ENCODE measurements at places on chromosomes 1 and 21.

DNA sequence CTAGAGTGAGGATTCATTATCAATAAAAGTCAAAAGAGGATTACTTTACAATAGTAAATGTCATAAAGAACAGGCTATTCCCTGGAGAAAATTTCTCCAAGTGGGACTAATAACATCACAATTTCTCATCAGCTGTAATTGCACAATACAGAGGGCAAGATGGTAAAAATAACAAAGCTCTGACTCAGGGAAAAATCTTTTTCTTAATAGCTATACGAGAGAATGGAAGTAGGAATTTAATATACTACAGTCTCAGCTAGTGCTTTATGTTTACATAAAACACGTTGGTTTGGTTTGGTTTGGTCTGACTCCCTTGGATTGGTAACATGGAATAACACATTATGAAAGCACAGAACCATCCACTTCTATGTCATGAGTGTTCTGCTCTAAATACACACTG, 397.6 kb downstream of the LRRIQ3 start:
- no peak for DNase-seq

GRCh38 chr1:61588736-61589672, 135.9 kb downstream of the TM2D1 start:
- peak; percentile 57 for DNase-seq

DNA sequence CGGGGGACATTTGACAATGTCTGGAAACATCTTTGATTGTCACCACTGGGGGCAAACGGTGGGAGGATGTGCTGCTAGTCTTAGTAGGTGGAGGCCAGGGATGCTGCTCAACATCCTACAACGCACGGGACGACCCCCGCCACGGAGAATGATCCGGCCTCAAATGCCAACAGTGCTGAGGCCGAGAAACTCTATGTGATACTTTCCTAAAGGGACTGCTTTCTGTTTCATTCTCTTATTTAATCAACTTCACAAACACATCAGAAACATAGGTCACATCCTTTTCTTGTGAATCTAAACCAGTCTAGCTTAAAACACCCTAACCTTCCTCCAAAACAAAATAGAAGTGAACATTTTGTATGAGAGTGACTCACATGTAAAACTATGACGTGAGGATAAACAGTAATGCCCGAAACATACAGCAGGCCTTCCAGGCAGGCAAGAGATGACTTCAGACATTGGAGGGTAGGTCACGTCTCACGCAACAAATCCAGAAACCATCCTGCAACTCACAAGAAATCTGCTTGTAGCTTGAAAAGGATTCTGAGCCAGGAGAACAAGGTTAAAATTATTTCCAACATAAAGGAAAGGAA, 37.2 kb upstream of the ETS2 start:
- peak; percentile 45 for DNase-seq

DNA sequence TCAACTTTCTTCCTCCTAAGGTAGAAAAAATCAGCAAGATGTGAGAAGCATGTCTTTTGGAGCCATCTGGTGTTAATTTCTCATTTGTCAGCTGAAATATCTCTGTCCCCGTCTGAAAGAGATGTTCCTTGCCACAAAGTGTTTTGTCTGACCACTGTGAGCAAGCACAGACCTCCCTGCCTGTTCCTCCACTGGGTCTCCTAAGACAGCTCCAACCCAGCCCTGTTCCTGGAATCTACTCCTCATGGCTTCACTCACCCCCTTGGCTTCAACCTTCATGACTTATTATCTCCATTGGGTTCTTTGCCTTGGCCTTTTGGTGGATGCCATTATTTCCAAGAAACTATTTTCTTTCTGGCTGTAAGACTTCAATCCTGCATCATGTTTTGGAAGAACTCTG, 65.7 kb upstream of the CACHD1 start:
- no peak for DNase-seq

GRCh38 chr1:15141935-15142539, 11.5 kb upstream of the TMEM51 start:
- DNase-seq: no peak

GRCh38 chr1:239112101-239112935, 274.1 kb upstream of the CHRM3 start:
- DNase-seq: no peak

GRCh38 chr1:244052016-244052727, 1.1 kb downstream of the ZBTB18 start:
- no peak for DNase-seq

GRCh38 chr1:1947493-1947892, 28.4 kb upstream of the TMEM52 start:
- no peak for DNase-seq

- no peak for DNase-seq
Measured at GRCh38 chr1:7252411-7253117, 467.3 kb downstream of the CAMTA1 start.

DNA sequence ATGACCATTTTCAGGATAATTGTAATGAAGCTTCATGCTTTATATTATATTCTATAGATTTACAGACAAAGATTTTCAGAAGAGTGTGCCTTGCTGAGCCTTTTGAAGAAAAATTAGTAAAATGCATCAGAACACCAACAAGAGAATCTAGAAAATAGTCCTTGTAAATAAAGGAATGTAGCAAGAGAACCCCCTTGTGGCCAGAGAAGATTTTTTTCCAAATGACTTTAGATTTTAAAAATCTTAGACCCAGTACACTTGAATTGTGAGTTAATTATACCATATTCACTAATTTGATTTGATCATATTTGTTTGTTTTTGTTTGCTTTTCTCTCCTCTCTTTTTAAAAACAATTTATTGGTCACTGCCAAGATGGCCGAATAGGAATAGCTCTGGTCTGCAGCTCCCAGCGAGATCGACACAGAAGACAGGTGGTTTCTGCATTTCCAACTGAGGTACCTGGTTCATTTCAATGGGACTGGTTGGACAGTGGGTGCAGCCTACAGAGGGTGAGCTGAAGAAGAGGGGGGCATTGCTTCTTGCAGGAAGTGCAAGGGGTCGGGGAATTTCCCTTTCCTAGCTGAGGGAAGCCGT, 12.8 kb upstream of the IFI44L start:
- no peak for DNase-seq

DNA sequence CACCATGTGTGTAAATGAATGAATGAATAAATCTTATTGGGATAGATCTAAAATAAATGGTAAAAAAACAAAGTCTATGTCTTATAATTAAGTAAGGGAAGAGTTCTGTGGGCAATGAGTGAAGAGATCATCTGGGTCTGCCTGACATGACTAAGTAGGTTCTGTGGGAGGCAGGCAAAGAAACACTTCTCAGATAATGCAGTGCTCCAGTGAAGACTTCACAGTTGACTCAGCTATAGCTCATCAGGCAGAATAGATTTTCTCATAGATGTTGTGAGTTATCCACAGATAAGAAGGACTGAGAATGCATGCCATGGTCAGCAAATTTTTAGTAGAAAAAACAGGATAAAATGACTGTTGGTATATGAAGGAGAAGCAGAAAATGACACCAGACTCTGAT, 12.4 kb downstream of the KRTAP22-2 start:
- no peak for DNase-seq

GRCh38 chr21:45309069-45309986, 21.6 kb upstream of the POFUT2 start:
- no peak for DNase-seq

- DNase-seq: no peak
Measured at GRCh38 chr1:152926091-152926490, 17.7 kb downstream of the IVL start.

All from stimulated activated CD4-positive, alpha-beta T cell treated with anti-CD3 and anti-CD28 coated beads, Interleukin-12 subunit alpha, Interleukin-12 subunit beta, amount 100 ng/mL, for 24 hours (primary cell).